ENCODE measurements at places on chromosomes 5 and 9.

DNA sequence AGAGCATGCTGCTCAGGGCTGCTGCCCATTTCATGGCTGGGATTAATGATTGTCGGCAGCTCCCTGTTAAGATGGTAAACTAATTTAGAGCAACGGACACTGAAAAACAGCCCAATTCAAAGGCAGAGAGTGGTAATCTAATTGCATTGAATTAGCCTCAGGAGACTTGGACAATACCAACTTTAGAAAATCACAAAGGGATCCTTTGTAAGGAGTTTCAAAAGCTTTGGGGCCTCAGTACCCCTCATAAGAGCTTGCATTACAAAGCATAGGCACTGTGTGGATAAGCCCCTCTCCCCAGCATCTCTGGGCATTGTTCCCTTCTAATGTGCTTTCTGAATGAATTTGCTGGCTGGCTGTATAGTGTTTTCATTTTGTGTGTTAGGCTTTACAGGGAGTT, 6.7 kb downstream of the GLRA1 start:
- DNase-seq: no peak

GRCh38 chr9:27404661-27405060, 107.7 kb upstream of the EQTN start:
- DNase-seq: no peak

DNA sequence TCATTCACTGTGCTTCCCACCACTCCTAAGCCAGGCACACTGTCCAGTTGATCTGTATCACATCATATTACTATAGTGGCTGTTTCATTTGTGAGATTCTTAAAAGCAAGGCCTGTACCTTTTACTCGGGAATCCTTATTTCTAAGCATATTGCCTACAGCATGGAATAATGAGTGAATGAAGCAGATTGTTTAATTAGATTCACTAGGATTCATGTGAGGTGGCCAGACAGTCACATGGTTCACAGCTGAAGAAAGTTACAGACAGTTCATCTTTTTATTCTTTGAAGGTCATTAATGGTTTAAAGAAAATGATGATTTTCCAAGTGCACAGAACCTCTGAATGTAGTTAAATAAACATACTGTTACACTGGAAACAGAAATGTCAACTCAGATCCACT, 24.3 kb upstream of the SEMA6A start:
- DNase-seq: no peak

- DNase-seq: no peak
Measured at GRCh38 chr9:137679249-137679648, 60.4 kb downstream of the EHMT1 start.

GRCh38 chr5:155406815-155407214, 393.3 kb downstream of the KIF4B start:
- no peak for DNase-seq

DNA sequence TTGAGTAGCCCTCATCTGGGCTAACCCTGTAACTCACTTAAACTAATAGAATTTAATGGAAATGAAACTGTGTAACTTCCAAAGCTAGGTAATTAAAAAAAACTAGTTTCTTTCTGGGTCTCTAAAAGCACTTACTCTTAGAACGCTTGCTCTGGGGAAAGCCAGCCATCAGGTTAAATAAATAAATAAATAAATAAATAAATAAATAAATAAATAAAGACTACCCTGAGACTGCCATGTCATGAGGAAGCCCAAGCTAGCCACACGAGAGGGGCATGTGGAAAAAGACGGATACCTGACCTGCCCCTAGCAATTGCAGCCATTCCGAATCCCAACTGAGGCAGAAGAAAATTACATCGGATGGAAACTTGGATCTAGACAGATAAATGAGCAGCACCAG, 51.3 kb upstream of the FER start:
- no peak for DNase-seq

GRCh38 chr5:56110646-56111403, 116.1 kb upstream of the IL6ST start:
- no peak for DNase-seq

GRCh38 chr9:3451956-3452355, 73.8 kb downstream of the RFX3 start:
- DNase-seq: no peak

DNA sequence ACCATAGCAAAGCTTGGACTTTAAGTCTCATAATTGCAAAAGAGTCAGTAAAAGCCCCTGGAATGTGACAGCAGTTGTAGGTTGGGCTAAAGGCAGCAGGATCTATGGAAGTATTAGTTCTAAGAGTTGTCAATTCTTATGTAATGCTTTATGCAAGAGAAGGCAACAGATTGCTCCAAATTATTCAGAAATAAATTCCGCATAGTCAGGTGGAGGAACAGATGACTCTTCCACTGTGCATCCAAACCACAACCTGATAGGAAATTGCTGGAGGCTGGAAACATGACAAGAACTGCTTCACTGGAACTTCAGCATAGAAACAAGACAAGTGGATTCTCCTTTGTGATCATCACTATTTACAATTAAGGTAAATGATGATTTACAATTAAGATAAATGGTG, 101.0 kb downstream of the STARD4 start:
- DNase-seq: no peak

- no peak for DNase-seq
Measured at GRCh38 chr5:17918373-17919104, 284.3 kb downstream of the TAF11L14 start.

DNA sequence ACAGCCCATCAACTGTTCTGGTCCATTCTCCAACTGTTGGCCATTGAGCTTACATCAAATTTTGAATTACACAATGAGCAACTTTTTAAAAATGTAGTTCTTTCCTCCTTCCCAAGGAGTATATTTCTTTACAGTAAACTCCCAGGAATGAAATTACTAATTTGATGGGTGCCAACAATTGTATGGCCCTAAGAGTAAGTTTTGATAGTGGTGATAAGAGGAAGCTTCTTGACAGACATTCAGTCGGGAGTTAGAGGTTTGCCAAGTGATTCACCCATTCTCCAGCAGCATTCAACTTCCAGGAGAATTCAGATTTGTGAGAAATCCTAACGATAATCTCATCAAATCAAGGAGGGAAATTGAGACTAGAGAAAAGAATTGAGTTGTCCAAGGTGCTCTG, 579.9 kb downstream of the ACTL7B start:
- no peak for DNase-seq

DNA sequence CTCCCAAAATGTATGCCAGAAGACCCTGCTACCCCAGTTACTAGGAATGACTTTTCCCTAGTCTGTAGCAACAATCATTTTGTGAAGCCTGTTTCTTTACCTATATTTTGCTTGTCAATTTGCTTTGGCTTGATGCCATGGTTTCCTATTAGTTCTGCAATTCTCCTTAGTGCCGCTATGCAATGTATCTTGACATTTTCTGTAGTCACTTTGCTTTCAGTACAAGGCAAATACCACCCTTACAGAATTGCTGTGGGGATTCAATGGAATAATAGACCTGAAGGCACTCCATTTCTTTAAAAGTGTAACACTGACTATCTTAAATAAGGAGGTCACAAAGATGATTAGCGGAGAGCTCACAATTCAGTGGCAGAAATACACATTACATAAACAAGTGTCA, 291.1 kb downstream of the NR2F1-AS1 start:
- DNase-seq: no peak

DNA sequence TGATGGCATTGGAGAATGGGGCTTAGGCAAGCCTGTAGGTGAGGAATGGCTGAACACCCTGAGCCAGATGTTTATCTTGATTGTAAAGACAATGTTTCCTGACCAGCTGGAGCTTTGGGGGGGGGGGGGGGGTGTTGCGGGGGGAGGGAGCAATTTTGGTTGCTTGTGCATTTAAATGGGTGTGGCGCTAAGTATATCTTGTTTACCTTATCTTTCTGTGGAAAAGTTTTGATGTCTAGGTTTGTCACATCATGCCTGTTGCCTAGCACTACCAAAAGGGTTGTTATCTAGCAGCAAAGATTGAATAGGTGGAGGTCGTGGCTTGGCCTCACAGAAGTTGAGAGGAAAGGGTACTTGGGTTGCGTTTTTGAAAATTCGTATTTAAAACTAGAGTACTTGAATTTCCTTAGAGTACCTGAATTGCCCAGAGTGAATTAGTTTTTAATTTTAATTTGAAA, 1.3 kb downstream of the SMAD5 start:
- DNase-seq: no peak

DNA sequence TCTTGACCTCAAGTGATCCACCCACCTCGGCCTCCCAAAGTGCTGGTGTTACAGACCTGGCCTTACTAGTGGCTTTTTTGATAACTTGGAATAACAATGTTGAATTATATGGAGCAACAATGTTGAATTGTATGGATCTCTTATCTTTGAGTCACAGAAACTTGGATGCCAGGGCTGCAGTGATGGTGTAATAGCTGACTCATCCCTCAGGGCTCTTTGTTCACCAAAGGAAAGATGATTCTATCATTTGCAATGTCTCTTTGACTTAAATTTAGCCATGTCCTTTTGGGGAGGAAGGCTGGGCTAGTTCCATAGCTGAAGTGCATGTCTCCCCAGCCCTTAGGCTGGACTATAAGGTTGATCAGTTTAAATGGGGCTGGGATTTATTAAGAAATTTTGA, 172.3 kb downstream of the PDZD2 start:
- DNase-seq: no peak

DNA sequence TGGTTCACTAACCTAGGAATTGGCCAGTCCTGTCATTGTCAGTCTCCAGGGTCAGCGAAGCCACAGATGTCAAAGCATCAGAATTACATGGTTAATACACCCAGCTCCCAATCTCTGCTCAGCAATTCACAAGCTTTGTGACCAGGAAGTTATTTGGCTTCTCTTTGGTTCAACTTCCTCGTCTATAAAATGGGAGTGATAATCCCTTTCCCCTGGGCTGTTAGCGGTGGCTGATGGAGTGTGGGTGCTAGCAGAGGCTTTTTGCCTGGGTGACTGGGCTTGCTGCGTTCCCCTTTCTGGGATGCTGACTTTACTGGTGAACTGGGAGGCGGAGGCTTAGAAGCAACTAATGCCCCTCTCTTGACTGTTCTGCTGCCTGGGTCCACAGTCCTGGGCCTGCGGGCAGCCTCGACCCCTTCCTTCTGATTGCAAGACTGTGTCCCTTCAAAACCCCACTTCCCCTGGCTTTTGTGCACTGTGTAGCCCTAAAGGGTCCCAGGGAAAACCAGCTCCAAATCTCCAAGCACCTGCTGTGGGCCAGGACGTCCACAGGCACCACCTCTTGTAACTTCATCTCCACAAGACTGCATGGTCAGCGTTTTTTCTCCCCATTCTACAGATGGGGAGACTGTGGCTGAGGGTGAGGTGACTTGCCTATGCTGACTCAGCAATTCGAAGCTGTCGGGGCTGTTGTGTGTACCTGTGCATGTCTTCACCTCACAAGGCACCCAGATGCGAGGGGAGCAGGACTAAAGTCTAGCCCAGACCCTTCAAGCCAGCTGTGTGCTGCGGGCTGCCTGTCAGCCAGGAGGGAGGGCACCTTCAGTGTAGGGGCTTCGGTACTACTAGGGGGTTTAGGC, 45.2 kb upstream of the NEURL1B start:
- peak; percentile 48 for DNase-seq

DNA sequence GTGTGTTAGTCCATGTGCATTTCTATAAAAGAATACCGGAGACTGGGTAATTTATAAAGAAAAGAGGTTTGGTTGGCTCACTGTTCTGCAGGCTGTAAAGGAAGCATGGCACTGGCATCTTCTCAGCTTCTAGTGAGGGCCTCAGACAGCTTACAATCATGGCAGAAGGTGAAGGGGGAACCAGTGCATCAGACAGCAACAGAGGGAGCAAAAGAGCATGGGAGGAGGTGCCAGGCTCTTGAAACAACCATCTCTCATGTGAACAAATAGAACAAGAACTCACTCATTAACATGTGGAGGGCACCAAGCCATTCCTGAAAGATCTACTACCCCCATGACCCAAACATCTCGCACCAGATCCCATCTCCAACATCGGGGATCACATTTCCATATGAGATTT, 89.2 kb upstream of the IL33 start:
- DNase-seq: no peak

- no peak for DNase-seq
Measured at GRCh38 chr9:109319626-109320241, 1.1 kb downstream of the EPB41L4B start.

DNA sequence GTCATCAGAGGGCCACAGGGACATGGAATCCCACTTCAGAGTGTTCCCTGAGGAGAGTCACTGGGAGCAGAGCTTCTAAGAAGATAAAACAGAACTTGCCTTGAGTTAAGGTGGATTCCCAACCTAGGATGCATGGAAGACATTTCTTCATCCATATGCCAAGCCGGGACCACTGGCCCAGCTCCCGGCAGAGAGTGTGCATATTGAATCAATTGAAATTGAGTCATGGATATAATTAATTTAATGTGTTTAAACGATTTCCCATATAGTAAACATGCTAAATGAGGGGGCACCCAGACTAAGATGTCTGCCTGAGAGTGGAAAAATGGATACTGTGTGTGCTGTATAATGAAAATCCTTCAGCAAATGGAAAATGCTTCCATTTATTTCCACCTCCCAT, 194.4 kb upstream of the TBC1D2 start:
- DNase-seq: no peak

DNA sequence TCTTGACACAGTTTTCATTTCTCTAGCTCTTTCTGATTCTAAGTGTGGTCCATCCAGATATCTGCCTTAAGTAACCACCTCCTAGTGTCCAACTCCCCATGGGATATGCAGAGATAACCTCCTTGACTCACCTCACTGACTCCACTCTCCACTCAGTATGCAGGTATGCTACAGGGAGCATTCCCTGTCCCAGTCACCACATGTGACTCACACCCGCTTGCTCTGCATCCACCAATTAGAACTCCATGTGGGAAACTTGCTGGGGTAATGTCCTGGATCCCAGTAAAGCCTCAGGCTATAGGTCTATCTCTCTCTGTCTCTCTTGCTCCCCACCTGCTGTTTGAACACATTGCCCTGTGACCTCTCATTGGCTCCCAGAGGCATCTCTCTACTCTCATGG, 563.9 kb downstream of the HTR1A start:
- DNase-seq: no peak

DNA sequence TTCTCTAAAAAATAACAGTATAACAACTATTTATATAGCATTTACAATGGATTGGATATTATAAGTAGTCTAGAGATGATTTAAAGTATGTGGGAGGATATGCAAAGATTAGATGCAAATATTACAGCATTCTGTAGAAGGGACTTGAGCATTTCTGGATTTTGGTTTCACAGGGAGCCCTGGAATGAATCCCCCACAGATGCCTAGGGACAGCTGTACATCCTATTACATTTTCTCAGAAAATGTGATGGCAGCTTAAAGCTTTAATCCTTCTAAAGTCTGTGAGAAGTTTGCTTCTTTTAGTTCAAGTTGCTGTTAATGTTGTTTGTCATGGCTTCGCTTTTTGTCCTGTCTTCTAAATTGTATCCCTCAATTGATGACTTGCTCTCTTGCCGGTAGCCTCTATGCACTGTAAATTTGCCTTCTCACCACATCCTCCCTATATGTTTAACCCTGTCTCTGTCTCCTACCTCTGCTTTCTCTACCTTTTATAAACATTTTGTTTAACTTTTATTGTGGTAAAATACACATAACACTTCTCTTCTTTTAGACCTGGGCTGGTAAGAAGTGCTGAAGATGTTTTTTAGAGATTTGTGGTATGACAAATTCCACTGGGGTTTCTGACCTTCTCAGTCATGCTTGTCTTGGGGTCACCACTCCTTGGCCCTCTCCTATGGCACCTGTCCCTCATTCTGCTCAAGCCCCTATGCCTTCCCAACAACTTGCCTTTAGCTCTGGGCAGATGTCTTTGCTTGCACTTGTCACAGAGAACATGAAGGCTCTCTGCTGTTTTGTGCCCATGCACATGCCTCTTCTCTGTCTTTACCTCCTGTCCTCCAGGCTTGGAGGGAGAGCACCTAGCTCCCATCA, 37.9 kb downstream of the LNPEP start:
- DNase-seq: no peak

All from posterior cingulate gyrus (tissue), 11 donors.